ENCODE measurements at places on chromosomes 3 and 15. TPM values are rescaled to one million over a fixed set of nuclear protein-coding genes. Genes with fewer than 3 reads are reported as not detected.

DNA sequence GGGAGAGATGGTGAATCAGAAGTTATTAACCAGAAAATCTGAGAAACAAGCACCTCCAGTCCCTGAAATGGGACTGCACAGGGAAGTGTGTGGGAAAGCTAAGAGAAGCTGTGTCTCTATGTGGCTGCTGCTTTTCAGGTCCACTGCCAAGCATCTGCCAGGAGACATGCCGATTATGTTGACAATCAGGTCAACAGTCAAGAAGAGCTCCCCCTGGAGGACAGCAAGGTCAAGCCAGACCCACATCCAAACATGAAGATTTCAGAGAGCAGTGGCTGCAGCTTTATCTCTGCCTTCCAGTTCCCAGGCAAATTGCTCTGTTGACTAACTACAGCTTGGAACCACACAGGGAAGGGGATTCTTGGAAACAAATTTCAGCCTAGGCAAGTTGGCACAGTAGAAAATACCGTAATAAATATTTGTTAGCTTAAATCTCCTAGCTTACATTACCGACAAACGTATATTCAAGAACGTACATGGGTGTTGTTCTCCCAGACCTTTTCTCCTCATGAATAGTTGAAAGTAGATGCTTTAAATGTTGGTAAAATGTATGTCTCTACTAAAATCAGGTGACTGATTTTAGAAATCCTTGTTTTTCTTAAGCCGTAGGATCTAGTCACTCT, 394.5 kb upstream of the RARB start:
- DNase-seq: no peak

DNA sequence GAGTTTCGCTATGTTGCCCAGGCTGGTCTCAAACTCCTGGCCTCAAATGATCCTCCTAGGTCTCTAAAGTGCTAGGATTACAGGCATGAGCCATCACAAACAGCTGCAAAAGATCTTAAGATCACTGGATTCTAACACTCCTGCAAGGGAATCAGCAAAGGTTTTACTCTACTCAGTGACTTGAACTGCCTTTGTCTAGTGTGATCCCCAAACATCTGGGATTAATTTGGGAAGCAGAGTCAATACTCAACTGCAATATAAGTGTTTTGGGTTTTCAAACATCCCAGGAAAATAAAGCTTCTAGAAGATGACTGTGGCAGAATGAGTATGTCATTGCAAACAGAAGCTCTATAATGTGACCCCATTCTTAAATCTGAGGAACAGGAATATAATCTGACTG, 7.2 kb downstream of the SPG21 start:
- DNase-seq: no peak

- DNase-seq: no peak
Measured at GRCh38 chr15:40302288-40302886, 5.3 kb downstream of the PLCB2 start.

DNA sequence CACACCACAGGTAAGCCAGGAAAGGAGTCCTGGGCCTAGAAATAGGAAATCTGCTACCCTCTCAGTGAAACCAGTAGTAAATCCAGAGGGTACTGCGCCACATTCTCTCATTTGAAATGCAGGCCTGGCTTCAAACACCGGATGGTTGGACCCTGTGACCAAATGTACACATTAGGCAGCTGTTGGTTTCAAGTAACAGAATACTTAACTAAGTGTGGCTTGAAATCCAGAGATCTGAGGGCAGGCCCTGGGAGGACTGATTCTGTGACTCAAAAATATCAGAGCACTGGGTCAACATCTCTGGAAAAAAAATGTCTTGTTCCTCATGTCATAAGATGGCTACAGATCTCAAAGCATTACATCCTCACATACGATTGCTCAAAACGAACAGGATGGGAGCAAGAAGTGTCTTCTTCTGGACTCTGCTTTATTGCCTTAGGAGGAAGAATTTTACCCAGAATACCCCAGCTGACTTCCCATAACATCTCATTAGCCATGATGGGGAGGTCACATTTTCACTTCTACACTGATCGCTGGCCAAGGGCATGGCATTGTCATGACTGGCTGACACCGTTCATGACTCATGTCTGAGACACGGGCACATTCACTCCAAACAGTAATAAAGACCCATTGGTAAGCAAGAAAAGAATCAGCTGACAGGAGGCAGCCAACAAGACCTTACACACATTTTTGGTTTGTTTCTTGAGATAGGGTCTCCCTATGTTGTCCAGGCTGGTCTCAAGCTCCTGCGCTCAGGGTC, 166.0 kb downstream of the ARRDC4 start:
- DNase-seq: no peak

CYP8B1 gene
- polyA plus RNA-seq: not detected

SLC12A6 gene
- 19.2 TPM for polyA plus RNA-seq
